ENCODE measurements at places on chromosomes 12 and 14. TPM values are rescaled to one million over a fixed set of nuclear protein-coding genes. Genes with fewer than 3 reads are reported as not detected.

DNA sequence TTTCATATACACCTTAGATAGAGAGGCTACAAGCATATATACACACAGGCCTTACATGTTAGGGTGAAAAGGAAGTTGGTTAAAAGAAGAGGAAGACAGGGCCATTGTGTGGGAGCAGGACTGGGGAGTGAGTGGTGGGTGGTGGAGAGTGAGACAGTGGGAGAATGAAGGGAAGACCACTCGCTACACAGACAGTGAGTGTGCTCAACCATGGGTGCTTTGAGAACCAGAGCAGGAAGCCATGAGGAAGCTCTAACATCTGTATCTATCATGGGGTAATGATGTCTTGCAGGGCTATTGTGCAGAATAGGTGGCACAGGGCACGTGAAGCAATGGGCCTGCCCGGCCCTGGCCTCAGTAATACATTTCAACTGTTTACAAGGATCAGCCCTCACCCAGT lies 11.4 kb upstream of the KRT74 start:
- no peak for DNase-seq

Gene HOXC4
- 0.32 TPM for polyA plus RNA-seq

DNA sequence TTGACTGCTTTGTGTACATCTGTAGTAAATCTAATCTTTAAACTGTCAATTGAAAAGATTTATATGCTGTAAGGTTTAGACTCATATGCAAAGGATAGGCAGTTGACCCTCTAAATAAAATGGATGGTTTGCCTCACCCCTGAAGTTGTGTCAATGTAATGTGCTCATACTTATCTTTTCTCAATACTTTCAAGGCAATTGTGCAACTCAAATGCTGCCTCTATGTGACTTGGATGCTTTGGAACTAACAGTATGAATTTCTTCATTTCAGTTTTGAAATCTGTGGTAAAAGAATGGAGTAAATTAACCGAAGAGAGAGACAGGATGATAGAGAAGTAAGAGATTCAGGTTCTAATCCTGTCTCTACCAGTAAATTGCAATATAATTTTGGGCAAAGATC lies 9.7 kb downstream of the PDE6H start:
- no peak for DNase-seq

GRCh38 chr14:20388159-20388558 lies 25.1 kb downstream of the TEP1 start:
- DNase-seq, result no peak

- DNase-seq, result no peak
These were observed 12.6 kb downstream of the MRPS35 start for GRCh38 chr12:27723212-27723611.

- no peak for DNase-seq
These were observed at the start of gene PSMB11 for GRCh38 chr14:23042162-23042965. Gene PSMB11 (plus strand): TSS chr14:23042212. CDS start chr14:23042226, 14 bp downstream.

DNA sequence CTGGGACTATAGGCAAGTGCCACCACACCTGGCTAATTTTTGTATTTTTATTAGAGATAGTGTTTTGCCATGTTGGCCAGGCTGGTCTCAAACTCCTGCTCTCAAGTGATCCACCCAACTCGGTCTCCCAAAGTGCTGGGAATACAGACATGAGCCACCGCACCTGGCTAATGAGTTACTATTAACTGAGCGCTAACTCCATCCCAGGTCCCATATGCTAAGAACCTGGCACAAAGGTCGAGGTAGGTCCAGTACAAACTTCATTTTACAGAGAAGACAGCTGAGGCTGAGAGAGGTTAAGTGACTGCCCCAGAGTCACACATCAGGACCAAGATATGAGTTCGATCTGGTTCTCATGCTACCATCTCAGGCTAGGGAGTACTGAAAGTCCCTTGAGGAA lies 4.5 kb upstream of the PLA2G1B start:
- no peak for DNase-seq

DNA sequence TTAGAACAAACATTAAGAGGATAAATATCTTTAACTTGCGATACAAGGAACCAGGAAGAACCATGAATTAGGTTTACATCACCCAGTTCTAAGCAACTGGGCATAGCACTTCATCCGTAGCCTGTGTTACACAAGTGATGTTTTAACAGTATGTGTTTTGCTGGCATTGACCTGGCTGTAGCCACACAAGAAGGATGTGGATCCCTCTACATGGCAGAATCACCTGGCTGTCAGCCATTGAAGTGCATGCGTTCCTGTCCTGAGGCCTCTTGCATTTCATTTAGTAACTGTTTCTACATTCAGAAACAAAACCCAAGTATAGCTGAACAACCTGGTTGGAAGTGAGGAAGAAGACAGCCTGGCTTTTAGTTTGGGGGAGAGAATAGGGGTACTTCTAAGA lies 72.2 kb downstream of the TGFB3 start:
- DNase-seq, result no peak

Data from right cardiac atrium (tissue), 5 donors.